ENCODE measurements at places on chromosomes 16 and 17.

- DNase-seq, result no peak
These were observed 17.9 kb upstream of the IRX5 start for GRCh38 chr16:54912720-54913119.

DNA sequence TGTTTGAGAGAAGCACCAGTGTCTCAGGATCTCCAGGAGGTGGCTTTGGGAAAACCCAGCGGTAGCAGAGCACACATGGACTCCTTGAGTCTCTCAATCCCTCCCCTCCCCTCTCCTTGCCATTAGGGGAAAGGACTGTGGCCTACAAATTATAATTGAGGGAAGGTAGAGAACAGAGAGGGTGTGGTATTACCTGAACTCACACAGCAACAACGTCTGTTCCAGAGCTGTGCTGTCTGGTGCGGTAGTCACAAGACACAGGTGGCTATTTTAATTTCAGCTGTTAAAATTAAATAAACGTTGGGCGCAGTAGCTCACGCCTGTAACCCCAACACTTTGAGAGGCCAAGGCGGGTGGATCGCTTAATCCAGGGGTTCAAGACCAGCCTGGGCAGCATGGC is 110.2 kb downstream of the ABCC6 start:
- DNase-seq, result no peak

DNA sequence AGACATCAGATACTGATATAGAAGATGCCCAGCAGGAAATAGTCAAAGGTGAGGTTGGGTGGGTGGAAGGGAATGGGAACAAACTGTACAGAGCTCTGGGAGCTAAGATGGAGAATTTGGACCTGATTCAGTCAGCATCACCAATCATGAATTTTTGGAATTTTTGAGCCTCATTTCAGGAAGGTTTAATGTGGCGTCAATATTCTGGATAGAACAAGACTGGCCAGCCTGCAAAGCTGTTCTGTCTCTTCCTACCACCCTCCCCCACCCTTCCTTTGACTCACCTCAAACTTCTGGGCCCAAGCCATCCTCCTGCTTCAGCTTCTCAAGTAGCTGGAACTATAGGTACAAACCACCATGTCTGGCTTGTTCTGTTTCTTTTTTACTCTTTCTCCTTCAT is 32.6 kb downstream of the CTCF start:
- DNase-seq, result no peak

GRCh38 chr17:62755141-62755851 is 52.8 kb downstream of the MARCHF10 start:
- DNase-seq, result no peak

DNA sequence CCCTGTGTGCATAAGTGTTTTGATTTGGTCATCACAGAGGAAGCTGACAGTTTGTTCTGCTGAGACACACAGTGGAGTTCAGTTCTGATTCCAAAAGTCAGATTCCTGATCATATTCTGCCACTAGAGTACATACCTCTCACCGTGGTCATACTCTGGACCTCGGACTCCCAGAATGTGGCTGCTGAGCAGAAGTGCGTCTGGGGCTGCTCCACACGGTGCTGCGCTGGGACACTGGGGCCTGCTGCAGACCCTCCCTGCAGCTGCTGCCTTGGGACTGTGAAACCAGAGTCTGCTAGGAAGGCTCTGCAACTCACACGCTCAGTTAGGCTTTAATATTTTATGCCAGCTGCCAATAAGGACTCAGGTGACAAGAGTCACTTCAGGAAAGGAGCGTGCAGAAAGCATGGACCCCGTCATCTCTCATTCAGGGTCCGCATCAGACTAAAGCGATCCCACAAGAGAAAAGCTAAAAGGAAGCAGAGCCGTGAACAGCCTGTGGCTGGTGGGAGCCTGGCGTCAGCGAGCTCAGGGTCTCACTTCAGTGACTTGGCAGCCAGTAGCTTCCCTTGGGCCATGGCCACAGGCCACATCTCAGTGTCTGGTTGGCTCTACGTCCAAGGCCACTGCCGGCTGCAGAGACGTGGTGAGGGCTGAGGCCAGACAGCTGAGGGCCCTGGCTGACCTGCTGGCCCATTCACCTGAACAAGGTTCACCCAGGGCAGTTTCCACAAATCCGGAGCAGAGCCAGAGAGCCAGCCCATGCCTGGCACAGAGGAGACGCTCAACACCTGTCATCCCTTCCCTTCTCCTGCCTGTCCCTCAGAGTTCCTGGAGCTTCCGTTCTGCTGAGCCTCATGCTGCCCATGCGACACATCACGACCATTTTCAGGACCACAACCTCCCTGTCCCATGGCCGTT is 24.7 kb upstream of the KIFC3 start:
- no peak for DNase-seq

GRCh38 chr16:1331712-1332617 is 1.5 kb upstream of the BAIAP3 start:
- no peak for DNase-seq

GRCh38 chr17:38654411-38655398 is 20.1 kb downstream of the EPOP start:
- no peak for DNase-seq

- no peak for DNase-seq
These were observed 19.9 kb downstream of the TLE7 start for GRCh38 chr16:71421911-71422310.

DNA sequence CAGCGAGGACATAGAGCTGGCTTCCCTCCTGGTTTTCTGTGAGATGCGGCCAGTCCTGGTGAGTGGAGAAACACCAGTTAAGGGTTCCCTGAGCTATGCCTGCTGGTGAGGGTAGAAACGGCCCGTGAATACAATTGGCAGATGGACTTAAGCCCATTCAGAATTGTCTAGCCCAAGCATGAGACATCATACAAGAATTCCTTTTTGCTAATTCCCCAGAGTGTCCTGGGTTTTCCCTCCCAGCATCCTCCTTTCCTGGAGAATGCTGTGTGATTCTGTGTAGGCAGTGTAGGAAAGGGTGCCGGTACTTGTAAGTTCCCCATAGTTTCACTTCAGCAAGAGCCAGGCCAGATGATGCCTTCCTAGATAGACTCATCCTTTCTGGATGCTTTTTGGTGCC is 65.1 kb downstream of the SDR42E1 start:
- no peak for DNase-seq

- no peak for DNase-seq
These were observed 26.5 kb downstream of the DUSP14 start for GRCh38 chr17:37516127-37516571.

- no peak for DNase-seq
These were observed 20.1 kb downstream of the ORC6 start for GRCh38 chr16:46709469-46710005.

GRCh38 chr17:30956764-30957374 is 14.0 kb upstream of the RNF135 start:
- no peak for DNase-seq

GRCh38 chr17:35936063-35936462 is 5.5 kb upstream of the RDM1 start:
- no peak for DNase-seq

DNA sequence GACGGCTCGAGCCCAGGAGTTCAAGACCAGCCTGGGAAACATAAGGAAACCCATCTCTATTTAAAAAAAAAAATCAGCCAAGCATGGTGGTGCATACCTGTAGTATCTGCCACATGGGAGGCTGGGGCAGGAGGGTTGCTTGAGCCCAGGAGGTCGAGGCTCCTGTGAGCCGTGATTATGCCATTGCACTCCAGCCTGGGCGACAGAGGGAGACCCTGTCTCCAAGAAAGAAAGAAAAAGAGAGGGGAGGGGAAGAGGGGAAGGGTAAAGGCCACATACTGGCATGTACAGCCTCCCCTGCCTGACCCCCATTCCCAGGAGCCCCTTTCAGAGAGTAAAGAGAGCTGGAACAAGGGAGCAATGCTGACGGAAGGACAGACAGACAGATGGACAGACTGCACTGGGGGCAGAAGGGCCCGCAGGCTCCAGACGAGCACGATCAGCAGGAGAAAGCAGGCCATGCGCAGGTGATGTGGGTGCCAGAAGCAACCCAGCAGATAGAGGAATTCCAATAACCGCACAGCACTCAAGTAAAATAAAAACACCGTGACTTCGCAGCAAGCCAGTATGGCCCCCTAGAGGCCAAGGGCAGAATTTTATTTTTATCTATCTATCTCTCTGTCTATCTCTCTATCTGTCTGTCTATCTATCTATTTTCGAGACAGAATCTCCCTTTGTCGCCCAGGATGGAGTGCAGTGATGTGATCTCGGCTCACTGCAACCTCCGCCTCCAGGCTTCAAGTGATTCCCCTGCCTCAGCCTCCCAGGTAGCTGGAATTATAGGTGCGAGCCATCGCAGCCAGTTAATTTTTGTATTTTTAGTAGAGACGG is 27.1 kb upstream of the SNN start:
- no peak for DNase-seq

GRCh38 chr17:50883850-50884438 is 17.8 kb upstream of the TOB1 start:
- peak; percentile 70 for DNase-seq

DNA sequence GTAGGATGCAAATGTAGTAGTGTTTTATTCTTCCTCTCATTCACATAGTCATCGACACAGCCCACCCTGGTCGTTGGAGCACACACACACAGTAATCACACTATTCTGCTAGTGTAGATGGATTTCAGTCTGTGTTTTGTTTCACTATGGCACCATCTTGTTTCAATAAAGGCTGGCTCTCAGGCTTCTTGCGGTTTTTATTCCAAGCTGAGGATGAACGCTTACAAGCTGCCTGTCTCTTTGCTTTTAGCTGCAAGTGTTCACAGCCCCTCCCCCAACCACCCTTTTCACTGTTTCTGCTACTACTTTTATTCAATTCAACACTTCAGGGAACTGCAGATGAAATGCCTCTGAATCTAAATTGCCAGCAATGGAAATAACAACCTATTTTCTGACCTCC is 140.9 kb upstream of the PMFBP1 start:
- no peak for DNase-seq

DNA sequence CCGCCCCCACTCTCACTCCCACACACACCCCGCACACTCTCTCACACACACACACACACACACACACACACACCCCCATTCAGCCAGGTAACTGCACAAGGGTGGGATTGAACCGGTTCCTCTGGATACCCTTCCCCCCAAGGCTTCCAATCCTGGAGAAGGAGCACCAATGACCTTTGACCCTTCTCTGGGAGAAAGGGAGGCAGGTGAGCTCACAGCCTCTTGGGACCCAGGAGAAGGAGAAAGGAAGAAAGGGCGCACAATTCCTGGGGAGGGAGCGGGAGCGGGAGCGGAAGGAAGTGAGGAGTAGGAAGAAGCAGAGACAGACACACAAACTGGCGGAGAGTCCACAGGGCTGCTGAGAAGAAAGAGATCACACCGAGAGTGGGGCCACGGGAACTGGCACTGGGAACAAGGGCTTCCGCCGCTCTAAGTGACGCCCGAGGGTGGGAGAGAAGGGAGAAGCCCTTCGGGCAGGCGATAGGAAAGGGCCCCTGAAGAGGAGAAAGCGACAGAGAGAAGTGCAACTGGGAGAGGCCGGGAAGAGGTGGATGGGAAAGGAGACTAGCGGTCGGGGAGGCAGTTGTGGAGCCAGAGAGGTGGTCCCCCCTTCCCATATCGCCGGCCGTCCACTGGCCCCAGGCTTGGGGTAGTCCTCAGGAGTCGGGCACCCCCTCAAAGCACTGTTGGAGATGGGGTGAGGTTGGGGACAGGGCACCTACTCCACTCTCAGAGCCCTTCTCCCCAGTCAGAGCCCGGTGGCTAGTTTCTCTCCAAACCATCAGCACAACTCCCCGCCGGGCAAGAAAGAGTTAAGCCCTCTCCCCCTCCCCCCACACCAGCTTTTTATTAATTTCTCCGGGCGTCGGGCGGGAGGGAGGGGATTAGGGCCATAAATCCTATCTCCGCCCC is 1.3 kb downstream of the SAMD14 start:
- DNase-seq, result no peak

GRCh38 chr17:9982159-9982558 is 77.1 kb upstream of the RCVRN start:
- no peak for DNase-seq

DNA sequence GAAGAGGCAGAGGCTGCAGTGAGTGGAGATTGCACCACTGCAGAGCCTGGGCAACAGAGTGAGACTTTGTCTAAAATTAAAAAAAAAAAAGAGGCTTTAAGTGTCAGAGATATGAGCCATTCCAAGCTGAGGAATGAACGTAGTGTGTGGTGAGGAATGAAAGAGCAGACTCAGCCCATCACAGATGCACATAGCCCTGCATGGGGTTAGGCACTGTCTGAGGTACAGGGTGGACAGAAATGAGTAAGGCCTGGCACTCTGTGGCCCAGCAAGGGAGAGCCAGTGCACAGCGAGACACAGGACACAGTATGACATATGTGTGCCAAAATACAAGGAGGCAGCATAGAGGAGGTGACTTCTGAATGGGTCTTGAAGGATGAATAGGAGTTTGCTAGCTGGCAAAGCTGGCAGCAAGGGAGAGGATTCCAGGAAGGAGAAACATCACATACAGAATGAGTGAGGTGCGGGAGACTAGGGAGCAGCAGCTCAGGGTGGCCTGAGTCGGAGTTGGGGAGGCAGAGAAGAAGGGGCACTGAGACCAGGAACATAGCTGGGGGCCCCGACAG is 8.7 kb upstream of the ZNF469 start:
- DNase-seq, result no peak

DNA sequence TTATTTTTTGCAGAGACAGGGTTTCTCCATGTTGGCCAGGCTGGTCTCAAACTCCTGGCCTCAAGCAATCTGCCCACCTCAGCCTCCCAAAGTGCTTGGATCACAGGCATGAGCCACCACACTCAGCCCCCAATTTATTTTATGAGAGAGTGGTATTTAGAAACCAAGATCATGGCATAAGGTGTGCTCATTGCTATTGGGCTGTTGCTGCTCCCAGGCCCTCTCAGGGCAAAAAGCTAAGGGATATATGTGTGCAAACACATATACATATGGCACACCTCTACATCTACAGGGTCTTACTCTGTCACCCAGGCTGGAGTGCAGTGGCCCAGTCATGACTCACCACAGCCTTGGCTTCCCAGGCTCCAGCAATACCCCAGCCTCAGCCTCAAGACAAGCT is 15.0 kb upstream of the CMTM4 start:
- no peak for DNase-seq

DNA sequence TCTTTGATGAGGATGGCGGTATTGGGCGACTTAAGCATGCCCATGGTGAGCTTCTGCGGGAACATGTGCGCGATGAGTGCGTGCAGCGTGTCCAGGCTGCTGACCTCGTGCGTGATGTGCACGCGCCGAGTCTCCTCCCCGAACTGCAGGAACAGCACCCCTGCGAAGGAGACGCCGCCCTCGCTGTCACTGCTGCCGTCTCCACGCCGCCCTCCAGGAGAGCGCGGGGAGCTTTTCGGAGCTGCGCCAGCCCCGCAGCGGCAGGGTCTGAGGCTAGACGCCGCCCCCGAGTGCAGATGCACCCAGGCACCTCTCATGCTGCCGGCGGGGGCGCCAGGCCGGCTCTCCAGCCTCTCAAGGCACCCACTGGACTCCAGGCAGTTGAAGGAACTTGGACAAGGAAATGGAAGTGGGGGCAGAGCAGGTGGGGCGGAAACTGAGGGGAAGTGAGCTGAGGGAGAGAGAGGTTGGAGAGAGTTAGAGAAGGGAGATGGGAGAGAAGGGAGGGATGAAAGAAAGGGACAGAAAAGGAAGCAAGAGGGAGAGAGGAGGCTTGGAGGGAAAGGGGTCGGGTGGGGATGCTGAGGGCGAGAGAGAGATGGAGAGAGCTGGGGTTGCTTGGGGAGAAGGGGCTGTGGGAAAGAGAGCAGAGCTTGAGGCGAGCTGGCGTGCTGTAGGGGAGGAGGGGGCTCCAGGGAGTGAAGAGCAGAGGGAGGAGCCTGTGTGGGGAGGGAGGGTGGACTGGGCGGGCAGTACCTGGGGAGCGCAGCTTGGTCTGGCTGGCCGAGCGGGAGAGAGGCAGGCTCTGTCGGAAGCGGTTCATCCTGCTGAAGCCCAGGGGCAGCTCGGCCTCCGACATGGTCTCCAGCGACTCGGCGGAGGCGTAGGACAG is 42.1 kb downstream of the SRCIN1 start:
- DNase-seq, result no peak
